ENCODE measurements at places on chromosomes 5 and 9.

GRCh38 chr9:136671646-136672430, 9.1 kb downstream of the EGFL7 start:
- no peak for DNase-seq

DNA sequence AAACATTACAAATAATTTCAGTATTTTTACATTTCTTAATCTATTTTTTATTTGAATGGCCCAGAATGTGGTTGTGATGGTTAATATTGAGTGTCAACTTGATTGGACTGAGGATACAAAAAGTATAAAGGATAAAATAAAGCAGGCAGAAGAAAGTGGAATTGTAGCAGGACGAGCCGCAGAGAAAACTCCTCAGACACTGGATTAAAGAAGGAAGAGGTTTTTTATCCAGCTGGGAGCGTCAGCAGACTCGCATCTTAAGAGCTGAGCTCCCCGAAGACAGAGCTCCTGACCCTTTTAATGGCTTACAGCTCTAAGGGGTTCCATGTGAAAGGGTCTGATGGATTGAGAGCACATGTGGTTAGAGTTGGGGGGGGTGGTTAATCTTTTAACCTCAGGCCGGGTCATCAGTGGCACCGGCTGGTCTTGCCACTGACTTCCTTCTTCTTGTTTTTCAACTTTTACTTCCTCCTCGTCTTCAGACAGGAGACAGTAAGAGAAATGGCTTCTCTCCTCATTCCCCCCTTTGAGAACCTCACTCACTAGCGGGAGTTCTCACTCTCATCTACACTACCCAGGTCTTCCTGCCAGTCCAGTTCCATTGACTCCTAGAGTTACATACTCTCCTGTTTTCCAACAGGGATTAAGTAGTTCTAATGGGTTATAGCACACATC, 80.0 kb downstream of the TMEM161B start:
- no peak for DNase-seq

DNA sequence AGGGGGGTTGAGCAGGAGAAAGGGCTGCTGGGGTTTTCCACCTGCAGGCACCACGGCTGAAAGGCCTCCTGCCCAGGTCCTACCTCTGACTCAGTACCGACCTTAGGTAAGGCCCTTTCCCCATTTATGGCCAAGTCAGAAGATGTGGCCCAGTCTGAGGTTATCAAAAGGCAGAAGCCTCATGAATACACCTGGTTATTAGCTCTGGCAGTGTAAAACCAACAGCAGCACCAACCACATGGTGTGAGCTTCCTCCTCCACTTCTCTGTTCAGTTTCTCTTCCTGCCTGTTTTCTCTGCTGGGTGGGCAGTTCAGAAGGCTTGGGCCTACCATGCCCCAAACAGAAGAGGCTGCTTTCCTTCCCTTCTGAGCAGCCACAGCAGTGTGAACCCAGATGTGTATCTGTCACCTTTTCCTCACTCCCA, 86.9 kb downstream of the UGCG start:
- no peak for DNase-seq

DNA sequence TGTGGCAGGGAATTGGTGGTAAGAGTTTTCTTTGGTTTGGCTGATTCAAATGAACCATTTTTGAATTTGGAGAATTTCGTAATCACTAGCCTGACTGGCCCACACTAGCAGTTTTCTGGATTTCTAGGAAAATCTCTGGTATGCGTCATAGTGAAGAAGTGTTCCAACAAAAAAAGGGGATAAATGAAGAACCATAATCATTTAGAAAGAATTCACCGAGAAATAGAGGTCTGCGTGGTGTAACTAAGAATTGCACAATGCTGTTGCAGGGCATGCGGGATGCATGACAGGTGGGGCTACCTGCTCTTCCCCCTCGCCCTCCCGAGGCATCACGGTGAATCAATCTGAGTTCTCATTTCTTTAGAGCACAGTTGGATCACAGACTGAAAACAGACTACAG, 232.3 kb upstream of the PAPPA start:
- no peak for DNase-seq

DNA sequence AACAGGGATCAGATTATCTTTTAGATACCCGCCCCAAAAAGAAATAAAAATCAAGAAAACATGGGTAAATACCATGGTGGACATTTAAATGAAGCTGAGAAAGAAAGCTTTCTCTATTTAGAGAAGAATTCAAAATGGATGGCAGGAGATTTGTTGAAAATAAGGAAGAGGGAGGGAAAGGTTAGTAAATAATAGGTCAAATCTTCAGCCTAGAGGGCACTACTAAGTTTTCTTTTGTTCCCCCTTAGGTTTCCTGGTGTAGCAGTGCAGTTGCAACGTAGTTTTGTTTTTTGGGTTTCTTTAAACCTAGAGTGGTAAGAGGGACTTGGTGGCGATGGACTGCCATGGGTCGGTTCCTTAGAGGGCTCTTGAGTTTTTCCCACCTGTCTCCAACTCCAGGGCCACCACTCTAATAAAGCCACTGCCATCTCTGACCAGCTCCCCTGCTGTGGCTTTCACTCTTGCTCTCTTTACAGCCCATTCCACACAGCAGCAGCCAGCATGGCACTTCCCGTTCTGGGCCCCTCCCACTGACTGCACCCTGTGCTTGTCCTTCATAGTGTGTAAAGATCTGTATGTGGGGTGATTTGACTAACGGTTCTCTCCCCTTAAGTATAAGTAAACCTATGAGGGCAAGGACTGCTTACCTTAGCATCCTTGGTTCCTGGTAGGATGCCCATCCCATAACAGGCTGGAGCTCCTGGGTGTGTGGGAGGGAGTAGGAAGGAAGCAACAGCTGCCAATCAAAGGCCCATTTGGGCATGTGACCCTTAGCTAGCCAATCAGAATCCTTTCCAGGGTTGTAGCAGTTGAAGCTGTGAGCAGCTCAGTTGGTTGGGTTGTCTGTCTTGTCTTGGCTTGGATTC, 118.3 kb downstream of the SLC1A3 start:
- DNase-seq: no peak

DNA sequence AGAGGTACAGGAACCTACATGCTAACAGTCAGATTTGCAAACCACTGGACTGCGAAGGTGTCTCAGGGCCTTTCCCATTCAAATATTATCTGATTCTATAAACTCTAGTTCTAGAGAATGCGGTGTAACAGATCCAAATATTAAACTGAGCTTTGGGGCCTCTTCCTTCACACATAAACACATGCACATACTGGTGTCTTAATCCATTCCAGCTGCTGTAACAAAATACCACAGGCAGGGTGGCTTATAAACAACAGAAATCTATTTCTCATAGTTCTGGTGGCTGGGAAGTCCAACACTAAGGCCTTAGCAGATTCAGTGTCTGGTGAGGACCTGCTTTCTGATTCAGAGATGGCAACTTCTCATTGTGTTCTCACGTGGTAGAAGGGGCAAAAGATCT, 30.2 kb downstream of the RETREG1 start:
- DNase-seq: no peak

- DNase-seq: no peak
These were observed 53.2 kb upstream of the SMIM32 start for GRCh38 chr5:136246122-136246521.

DNA sequence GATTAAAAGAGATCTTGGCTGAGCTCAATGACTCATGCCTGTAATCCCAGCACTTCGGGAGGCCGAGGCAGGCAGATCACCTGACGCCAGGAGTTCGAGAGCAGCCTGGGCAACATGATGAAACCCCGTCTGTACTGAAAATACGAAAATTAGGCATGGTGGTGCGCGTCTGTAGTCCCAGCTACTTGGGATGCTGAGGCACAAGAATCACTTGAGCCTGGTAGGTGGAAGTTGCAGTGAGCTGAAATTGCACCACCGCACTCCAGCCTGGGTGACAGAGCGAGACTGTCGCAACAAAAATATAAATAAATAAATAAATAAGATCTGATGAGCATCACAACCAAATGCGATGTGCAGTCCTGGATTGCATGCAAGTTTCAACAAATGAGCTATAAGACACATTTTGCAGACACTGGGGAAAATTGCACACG, 8.7 kb upstream of the ENG start:
- no peak for DNase-seq

GRCh38 chr9:129570450-129571297, 50.2 kb downstream of the C9orf50 start:
- no peak for DNase-seq

- DNase-seq: no peak
These were observed 49.2 kb upstream of the NREP start for GRCh38 chr5:111806156-111806555.

DNA sequence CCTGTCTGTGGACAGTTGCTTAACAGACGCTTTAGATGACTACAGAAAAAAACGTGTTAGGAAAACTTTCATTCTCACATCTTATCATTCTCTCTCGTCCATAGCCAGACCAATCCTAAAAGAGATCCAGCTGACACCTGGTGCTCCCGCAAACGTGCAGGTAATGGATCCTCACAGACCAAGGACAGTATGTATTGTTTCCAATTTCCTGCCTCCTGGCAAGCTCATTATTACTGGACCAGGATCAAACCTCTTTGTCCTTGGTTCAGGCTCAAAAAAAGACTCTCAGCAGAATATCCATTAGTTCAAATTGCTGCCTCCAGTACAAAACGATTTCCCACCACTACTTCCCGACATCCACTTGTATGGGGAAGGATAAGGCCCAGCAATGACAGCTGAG, 62.4 kb downstream of the SERINC5 start:
- DNase-seq: no peak

- no peak for DNase-seq
These were observed 290.9 kb upstream of the RGMB start for GRCh38 chr5:98482321-98483300.

DNA sequence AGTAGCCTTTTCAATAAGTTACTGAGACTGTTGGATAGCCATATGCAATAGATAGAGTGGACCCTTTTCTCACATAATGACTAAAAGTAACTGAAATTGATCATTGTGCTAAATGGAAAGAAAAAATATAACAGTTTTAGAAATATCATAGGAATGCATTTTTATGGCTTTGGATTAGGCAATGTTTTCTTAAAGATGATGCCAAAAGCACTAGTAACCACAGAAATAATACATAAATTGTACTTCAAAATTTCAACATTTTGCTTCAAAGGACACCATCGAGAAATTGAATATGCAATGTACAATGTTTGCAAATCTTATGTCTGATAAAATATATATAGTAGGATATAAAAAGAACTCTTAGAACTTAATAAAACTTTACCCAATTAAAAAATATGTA, 1267.5 kb upstream of the CDH9 start:
- DNase-seq: no peak

Measured in stimulated activated CD4-positive, alpha-beta T cell treated with anti-CD3 and anti-CD28 coated beads, Interleukin-2, amount 100 ng/mL, for 4 hours (primary cell).